Activated T-helper 1 cell treated with anti-CD3 and anti-CD28 coated beads, Interleukin-2, amount 50 U/mL, for 16 hours (primary cell): ENCODE measurements at places on chromosomes 4 and X.

- no peak for DNase-seq
Measured at GRCh38 chr4:40547789-40548132, 81.9 kb downstream of the RBM47 start.

GRCh38 chr4:107826421-107826980, 1.8 kb downstream of the SGMS2 start:
- DNase-seq = no peak

- no peak for DNase-seq
Measured at GRCh38 chr4:170214101-170214500, 124.3 kb upstream of the AADAT start.

DNA sequence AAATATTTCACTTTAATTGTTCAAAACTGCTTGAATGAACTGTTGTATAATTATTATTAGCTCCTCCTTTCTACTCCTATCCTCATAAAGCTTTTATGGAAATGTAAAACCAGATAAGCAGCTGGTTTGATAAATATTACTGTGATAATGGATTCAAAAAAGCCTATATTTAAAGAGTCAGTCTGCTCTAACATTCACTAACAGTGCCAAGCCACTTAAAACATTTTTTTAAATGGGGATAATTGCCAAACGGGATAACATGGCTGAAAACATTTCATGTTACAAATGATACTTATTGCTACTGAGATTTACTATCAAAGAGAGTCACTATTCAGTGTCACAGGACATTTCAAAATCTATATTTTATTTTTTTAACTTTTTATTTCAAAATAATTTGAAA, 17.4 kb downstream of the ARHGAP24 start:
- no peak for DNase-seq
